ENCODE measurements at places on chromosomes 3 and 15.

GRCh38 chr3:187172929-187173328, 24.4 kb upstream of the RTP1 start:
- no peak overlapping the region for H3K27ac ChIP-seq
- no peak overlapping the region for H3K4me3 ChIP-seq

GRCh38 chr15:74549816-74550215, 8.8 kb downstream of the ARID3B start:
- H3K36me3 ChIP-seq = no peaks in the 10 kb centered on the region
- DNase-seq = no peak
- H3K27ac ChIP-seq = no peak overlapping the region
- H3K4me1 ChIP-seq = peaks cover 18% of the 10 kb centered on the region
- H3K4me3 ChIP-seq = no peak overlapping the region

DNA sequence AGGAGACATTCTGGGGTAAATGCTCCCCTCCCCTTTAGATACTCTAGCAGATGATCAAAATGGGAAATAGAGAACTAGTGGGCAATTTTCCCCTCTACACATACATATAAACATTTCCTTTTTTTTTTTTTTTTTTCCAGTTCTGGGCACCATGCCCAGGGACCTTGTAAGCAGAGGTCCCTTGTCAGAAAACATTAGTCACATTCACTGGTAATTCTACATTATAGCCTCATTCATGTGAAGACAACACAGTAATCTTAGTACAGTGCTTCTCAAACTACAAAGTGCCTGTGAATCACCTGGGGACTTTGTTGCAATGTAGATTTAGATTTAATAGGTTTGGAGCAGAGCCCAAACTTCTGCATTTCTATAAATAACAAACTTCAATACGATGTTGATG, 60.1 kb upstream of the ACTC1 start:
- no peaks in the 10 kb centered on the region for H3K27me3 ChIP-seq
- DNase-seq = no peak
- no peak overlapping the region for H3K27ac ChIP-seq
- no peaks in the 10 kb centered on the region for H3K4me1 ChIP-seq
- H3K4me3 ChIP-seq = no peak overlapping the region

DNA sequence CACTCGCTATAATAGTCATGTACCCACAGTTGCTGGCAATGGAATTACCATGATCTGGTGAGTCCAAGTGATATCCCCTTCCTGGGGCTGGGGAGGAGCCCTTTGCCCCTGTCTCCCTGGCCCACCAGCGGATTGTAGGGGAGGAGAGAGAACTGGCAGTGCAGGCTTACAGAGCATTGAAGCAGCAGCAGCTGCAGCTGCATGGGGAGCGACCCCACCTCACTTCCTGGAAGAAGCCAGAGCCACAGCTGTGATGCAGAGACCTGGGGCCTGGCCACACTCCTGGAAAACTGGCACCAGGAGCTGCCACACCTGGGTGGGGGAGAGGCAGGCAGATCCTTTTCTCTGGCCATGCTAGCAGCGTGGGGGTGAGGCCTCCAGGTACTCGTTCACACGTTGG, 300.1 kb upstream of the PROK2 start:
- H3K27me3 ChIP-seq = no peaks in the 10 kb centered on the region
- DNase-seq = no peak
- no peaks in the 10 kb centered on the region for H3K4me1 ChIP-seq
- H3K36me3 ChIP-seq = no peaks in the 10 kb centered on the region
- H3K4me3 ChIP-seq = no peak overlapping the region

DNA sequence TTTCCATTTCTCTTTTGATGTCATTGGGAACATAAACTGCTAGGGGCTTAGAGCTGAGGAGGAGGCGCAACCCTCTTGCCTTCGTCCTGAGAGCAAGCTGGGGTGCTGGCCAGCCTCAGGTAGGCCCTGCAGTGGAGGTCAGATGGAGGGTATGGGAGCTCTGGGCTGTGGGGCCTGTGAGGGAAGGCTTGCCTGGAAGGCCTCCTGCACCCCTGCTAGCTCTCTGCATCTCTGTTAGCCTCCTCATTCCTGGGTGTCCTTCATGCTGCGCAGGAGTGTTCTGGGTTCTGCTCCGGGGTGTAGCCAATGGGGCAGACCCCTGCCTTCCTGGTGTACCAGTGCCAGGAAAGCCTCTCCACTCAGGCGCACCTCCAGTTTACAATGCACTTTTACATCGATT, 11.8 kb downstream of the GP5 start:
- H3K27ac ChIP-seq = no peak overlapping the region
- H3K27me3 ChIP-seq = no peaks in the 10 kb centered on the region
- no peak overlapping the region for H3K4me3 ChIP-seq
- DNase-seq = no peak

DNA sequence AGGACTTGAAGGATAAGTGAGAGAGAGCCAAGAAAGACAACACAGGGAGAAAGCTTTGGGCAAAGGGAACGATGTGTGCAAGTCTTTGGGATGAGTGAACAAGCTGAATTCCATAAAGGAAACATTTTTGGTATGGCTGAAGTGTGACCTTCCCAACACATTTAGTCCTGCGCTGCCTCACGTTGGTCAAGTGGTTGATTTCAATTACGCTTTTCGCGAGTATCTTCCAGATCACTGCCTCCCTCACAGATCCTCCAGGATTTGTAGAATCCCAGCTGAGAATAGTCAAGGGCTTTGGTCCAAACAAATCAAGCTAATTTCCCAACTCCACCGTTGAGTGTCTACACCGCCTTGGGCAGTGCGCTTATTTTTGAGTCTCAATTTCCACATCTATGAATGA, 338.4 kb upstream of the ADAMTS9 start:
- H3K27me3 ChIP-seq = no peaks in the 10 kb centered on the region
- no peaks in the 10 kb centered on the region for H3K36me3 ChIP-seq
- H3K27ac ChIP-seq = no peak overlapping the region

DNA sequence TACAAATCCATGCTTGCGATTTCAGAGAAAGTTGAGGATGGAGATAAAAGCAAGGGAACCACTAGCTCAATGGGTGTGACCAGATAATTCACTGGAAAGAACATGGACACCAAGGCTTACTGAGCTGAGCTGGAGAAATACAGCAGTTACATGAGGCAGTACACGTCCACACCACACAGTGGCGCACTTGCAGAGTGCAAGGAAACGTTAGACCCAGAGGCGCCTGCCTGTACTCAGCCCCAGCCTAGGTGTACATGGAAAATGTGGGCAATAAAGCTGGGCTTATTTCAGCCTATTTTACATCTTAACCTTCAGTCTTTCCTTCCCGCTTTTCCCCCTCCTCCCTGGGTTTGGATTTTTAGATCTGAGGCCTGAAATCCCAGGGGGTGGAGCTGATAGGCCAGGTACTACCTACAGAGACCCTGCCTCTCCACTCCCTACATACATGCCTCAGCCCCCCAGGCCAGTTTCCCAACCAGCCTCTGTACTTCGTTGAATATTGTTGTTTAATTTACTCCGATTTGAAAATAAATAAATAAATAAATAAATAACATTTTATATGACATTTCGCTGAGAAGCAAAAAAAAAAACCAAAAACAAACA, 60.1 kb downstream of the PCOLCE2 start:
- no peaks in the 10 kb centered on the region for H3K4me1 ChIP-seq
- H3K36me3 ChIP-seq = no peaks in the 10 kb centered on the region
- no peak overlapping the region for H3K4me3 ChIP-seq
- H3K27ac ChIP-seq = no peak overlapping the region
- DNase-seq = peak; percentile 73

DNA sequence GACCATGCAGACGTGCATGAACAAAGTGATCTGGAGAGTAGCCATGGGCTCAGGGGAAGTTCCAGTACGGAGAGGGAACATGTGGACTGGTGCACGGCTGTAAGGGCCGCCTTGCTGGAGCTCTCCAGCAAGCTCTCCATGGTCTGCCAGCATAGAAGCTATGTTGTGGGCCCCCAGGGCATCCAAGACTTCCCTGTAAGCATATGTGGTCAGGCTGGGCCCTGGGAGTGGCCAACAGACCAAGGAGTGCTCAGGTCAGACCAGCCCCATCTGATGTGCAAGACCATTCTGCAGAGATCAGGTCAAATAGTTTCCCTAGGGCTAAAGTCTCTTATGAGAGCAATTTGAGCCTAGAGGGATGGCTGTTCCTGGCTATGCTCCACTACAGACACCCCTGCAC, 110.1 kb upstream of the DAZL start:
- no peaks in the 10 kb centered on the region for H3K27me3 ChIP-seq
- H3K27ac ChIP-seq = no peak overlapping the region
- H3K4me1 ChIP-seq = no peaks in the 10 kb centered on the region
- H3K4me3 ChIP-seq = no peak overlapping the region
- H3K36me3 ChIP-seq = no peaks in the 10 kb centered on the region

- H3K27ac ChIP-seq = no peak overlapping the region
- H3K4me3 ChIP-seq = no peak overlapping the region
- no peaks in the 10 kb centered on the region for H3K27me3 ChIP-seq
- no peaks in the 10 kb centered on the region for H3K36me3 ChIP-seq
These were observed 849.7 kb downstream of the ROBO2 start for GRCh38 chr3:77889616-77890015.

- no peak overlapping the region for H3K27ac ChIP-seq
- H3K4me1 ChIP-seq = no peaks in the 10 kb centered on the region
- no peaks in the 10 kb centered on the region for H3K27me3 ChIP-seq
- no peaks in the 10 kb centered on the region for H3K36me3 ChIP-seq
- no peak for DNase-seq
These were observed 46.9 kb downstream of the GADL1 start for GRCh38 chr3:30847592-30847991.

DNA sequence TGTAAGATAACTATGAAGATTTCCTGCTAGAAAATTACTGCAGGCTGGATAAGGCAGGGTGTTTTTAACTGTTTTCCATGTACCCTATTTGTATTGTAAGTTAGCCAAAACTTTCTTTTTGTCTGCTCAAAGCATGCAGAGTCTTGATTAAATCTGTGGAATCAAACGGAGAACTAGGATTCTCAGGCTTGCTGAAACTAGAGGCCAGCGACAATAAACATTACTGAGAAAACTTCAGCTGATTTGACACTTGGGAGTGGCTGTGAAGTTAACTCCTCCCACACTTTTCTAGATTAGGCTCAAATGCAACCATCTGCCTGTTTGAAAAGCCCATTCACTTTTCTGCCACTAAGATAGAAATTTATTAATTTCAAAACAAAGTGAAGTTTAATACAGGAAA, 153.2 kb upstream of the FRMD4B start:
- DNase-seq = no peak
- no peaks in the 10 kb centered on the region for H3K4me1 ChIP-seq
- H3K36me3 ChIP-seq = no peaks in the 10 kb centered on the region

- no peak overlapping the region for H3K27ac ChIP-seq
- H3K4me1 ChIP-seq = no peaks in the 10 kb centered on the region
- no peak for DNase-seq
- H3K27me3 ChIP-seq = no peaks in the 10 kb centered on the region
- no peak overlapping the region for H3K4me3 ChIP-seq
These were observed 119.6 kb upstream of the SGO1 start for GRCh38 chr3:20305647-20306046.

GRCh38 chr15:32676169-32676568, 34.7 kb downstream of the SCG5 start:
- no peaks in the 10 kb centered on the region for H3K27me3 ChIP-seq
- DNase-seq = no peak
- H3K27ac ChIP-seq = no peak overlapping the region

DNA sequence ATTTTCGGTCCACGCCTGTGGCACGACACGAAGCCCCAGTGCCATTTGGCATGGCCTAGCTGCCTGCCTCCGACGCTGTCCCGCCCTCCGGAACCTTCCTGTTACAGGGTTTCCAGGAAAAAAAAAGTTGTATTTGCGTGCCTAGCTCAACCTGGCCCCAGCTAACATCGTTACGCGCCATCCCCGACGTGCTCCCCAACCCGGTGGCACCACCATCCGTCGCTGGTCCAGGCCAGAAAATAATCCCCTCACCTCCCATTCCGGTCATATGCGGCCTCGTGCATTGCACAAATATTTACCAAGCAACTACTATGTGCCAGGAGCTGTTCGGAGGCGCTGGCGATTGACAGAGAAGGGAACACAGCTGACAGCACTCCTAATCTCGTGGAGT, 1.4 kb upstream of the CYP1A1 start:
- no peak overlapping the region for H3K4me3 ChIP-seq
- peaks cover 2% of the 10 kb centered on the region for H3K27me3 ChIP-seq
- H3K36me3 ChIP-seq = no peaks in the 10 kb centered on the region

GRCh38 chr3:149134575-149134974, 5.1 kb downstream of the HPS3 start:
- H3K27me3 ChIP-seq = no peaks in the 10 kb centered on the region
- peak; percentile 15 for DNase-seq
- no peaks in the 10 kb centered on the region for H3K36me3 ChIP-seq
- H3K4me3 ChIP-seq = no peak overlapping the region
- peaks cover 42% of the 10 kb centered on the region for H3K4me1 ChIP-seq
- H3K27ac ChIP-seq = peak overlapping the region; percentile 82

DNA sequence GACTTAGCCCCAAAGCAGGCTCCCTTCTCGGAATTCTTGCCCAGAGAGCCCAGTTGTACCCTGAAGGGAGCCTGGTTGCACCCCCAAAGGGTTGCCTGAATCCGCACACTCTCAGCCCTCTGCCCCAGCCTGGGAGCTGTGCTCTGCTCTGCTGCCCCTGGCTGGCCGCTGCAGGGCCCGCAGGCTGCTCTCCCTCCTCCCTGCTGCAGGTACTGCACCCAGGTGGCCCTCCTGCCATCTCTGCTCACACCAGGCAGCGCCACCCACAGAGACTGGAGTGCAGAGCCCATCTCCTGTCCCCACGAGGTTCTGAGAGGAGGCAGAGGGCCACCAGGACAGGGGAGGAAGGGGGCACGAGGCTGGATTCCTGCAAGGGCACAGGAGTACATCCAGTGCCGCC, 134.2 kb upstream of the NSMCE3 start:
- no peak overlapping the region for H3K27ac ChIP-seq
- H3K4me1 ChIP-seq = no peaks in the 10 kb centered on the region
- H3K36me3 ChIP-seq = no peaks in the 10 kb centered on the region

GRCh38 chr3:123457841-123458240, 9.0 kb upstream of the ADCY5 start:
- peaks cover 23% of the 10 kb centered on the region for H3K27me3 ChIP-seq
- DNase-seq = no peak
- H3K4me1 ChIP-seq = no peaks in the 10 kb centered on the region
- no peak overlapping the region for H3K27ac ChIP-seq
- H3K4me3 ChIP-seq = no peak overlapping the region
- no peaks in the 10 kb centered on the region for H3K36me3 ChIP-seq

DNA sequence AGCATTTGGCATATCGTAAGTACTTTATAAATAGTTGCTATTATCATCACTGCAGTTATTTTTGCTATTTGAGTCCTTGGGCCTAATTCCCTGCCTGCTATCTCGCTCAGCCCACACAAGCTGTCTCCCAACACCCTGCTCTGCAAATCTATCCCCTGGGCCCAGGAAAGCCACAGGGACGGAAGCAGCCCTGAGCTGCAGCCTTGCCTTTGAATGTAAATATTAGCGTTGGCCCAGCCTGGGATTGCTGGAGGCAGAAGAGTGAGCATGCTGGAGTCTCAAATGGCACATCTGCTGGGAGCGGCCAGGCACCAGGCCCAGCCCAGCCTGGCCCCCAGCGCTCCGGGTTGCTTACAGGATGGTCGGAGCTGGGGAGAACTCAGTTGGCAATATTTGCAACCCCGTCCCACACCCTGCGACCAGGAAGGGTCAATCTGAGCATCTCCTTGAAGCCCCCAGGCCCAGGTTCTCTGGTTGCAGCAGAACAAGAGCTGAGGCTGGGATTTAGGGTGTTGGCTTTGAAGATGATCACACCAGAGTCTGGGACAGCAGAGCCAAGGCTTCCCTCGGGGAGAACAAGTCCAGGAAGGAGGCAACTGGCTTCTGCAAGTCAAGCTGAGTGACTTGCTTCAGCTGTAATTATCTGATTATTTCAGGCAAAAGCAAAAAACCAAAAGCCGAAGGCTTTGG, 529.6 kb downstream of the SHQ1 start:
- no peaks in the 10 kb centered on the region for H3K27me3 ChIP-seq
- H3K36me3 ChIP-seq = no peaks in the 10 kb centered on the region
- no peak overlapping the region for H3K4me3 ChIP-seq
- H3K27ac ChIP-seq = no peak overlapping the region
- no peak for DNase-seq
